T-helper 1 cell (primary cell): ENCODE measurements at places on chromosomes 6 and 20.

DNA sequence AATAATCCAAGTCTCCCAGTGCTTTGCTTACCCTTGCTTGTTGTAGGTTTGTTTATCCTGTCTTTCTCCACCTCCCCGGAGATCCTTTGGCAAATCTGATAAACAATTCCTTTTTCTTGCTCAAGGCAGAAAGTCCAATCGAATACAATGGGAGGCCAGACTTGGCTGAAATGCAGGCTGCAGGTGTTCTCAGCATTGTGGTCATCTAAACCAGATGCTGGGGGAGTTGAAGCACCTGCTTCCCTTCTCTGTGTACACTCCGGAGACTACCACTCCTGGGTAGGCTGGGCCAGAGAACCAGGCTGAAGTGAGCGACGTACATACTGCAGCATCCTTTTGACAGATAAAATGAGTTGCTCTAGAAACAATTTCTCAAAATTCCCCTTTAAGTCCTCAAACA is 82.6 kb upstream of the PREP start:
- DNase-seq, result no peak

GRCh38 chr20:9122571-9122970 is 53.7 kb downstream of the PLCB4 start:
- DNase-seq, result no peak

DNA sequence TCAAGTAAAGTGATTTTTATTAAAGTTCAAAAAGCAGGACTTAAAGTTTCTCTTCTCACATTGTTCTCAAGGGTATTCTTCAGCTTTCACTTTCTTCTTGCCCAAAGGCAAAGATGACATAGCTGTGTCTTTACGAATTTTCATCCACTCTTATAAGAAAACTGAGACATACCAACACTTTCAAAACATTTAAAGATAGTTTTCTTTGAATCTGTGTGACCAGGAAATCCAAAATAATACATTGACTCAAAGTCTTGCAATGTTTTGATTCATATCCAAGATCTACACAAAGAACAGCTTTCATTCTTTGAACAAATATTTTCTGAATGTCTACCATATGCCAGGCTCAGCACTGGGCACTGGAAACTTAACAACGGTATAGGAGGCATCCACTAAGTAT is 117.9 kb downstream of the SIM1 start:
- no peak for DNase-seq

- no peak for DNase-seq
These were observed 275.9 kb downstream of the FOXC1 start for GRCh38 chr6:1885576-1886011.

DNA sequence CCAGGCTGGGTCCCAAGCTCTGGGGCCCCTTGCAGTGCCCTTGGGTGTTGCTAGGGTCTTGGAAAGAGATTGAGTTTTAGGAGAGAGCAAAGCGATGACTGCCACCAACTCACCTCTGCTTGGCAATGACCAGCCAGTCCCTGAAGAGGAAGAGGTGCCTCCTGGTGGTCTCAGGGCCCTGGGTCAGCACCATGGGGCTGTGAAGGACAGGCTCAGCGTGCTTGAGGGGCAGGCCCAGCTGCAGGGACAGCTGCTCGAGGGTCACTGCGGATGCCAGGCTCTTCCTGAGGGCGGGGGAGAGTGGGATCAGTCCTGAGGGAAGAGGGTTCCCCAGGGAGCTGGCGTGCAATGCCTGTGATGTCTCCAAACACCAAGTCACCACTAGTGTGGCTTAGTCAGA is 50.8 kb upstream of the TAGAP start:
- no peak for DNase-seq

GRCh38 chr6:30782425-30783014 is 38.2 kb upstream of the IER3 start:
- no peak for DNase-seq

- no peak for DNase-seq
These were observed 260.0 kb upstream of the MAP3K7 start for GRCh38 chr6:90846824-90847223.

- DNase-seq, result no peak
These were observed 1267.0 kb upstream of the CITED2 start for GRCh38 chr6:140641412-140641811.

DNA sequence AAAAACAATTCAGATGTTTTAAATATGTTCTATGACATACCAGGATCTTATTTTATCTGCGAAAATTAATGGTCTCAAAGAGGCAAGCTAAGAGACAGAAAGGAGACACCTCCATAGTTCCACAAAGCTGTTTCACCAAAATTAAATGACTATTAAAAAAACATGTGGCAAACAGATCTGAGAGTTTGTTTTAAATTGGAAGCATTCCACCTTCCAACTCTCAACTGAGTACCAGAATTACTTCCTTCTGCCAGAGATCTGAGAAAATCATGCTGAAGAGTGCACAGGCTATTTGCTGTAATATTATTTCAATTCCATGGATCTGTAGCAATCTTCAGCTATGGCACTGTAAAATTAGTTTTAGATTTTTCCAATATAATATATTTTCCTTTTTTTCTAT is 669.5 kb upstream of the MARCKS start:
- no peak for DNase-seq

- DNase-seq, result no peak
These were observed 105.0 kb downstream of the SYCP2 start for GRCh38 chr20:59828125-59829053.

GRCh38 chr20:50187403-50188051 is 3.1 kb upstream of the CEBPB start:
- DNase-seq, result no peak

GRCh38 chr20:10453241-10453640 is 18.1 kb downstream of the SLX4IP start:
- DNase-seq, result no peak

DNA sequence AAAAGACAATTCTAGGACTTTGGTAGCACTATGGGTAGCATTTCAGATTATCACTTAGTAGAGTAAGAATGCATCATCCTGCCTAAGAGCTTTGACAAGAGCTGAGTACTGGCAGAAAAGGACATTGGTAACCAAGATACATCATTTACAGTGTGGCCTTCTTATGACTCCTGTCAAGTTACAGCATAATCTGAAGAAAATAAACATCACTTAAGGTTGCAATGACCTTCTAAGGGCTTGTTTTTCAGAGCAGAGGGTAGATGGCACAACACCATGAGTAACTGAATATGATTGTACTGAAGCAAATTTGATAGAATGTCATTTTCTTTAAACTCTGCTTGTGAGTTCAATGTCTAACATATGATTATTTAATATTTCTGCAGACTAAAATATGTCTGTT is 822.6 kb downstream of the TBC1D32 start:
- DNase-seq, result no peak

DNA sequence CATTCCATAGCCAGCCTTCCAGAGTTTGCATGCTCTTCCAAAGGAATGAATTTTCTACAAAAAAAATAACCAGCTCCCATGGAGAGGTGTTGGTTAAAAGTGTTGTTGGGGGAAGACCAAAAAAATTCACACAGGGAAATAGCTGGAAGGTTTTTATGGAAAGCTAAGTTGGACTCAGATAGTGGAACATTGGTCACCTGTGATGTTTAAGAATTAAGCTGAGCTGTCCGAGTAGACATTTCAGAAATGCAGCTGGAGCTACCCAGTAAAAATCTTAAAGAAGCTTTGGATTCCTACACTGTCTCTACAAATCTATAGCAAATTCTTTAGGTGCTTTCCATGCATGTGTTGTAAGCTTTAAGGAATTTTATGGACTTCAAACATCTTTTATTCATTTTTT is 155.5 kb downstream of the THBS2 start:
- no peak for DNase-seq

DNA sequence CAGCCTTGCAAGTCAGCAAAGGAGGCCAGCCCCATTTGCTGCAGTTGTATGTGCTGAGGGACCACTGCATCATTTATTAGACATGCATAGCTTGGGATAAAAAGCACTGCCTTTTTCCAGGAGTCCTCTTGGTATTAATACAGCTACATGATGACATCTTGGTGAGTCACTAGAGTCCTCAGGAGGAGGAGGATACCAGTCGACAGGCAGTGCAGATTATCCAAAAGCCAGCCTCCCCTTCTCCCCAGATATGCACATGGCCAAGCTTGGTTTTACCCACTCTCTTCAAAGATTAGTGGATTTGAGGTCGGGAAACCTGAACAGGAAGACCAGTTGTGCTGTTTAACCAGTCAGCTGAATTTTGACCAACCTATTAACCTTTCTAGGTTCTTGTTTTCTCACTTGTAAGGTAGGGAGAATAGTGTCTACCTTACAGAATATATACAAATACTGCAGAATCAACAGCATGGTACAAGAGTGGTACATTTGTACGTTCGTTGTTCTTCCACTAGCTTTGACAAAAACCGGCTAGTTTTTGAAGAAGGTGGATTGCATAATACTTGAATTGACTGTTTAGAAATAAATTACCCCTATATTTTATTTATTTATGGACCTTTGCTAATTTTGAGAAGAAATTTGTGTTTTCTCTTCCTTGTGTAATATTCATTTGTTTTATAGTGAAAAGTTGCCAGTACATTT is 31.9 kb downstream of the VAPB start:
- no peak for DNase-seq

GRCh38 chr6:7561153-7561964 is 19.9 kb downstream of the DSP start:
- no peak for DNase-seq

GRCh38 chr6:78864957-78865356 is 2.4 kb upstream of the IRAK1BP1 start:
- no peak for DNase-seq

DNA sequence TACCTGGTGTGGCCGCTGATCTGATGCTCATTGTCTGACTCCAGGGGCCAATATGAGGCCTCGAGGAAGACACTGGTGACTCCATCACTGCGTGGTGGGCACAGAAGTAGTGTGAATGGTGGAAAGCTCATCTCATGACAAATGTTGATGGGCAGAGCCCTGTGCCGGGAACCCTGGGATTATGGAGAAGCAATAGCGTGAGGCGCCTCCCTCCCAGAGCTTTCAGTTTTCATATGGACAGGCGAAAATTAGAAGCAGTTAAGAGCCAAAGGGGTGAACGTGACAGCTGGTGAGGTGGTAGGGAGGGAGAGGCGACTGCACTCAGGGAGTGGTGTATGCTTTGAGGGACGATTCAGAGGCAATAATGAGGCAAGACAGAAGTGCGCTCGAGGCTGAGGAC is 39.3 kb upstream of the TTPAL start:
- no peak for DNase-seq

- DNase-seq, result no peak
These were observed 170.4 kb upstream of the SPTLC3 start for GRCh38 chr20:12838261-12838866.
